ENCODE measurements at places on chromosomes 12 and 14.

GRCh38 chr12:83389237-83389996 lies 702.7 kb downstream of the TMTC2 start:
- DNase-seq: no peak

- DNase-seq: no peak
Observed at GRCh38 chr14:95523051-95523814, 6.8 kb upstream of the SYNE3 start.

- peak; percentile 74 for DNase-seq
Observed at GRCh38 chr12:104201238-104202001, 14.2 kb upstream of the TXNRD1 start.

GRCh38 chr12:79659961-79660431 lies 30.8 kb downstream of the PAWR start:
- no peak for DNase-seq

DNA sequence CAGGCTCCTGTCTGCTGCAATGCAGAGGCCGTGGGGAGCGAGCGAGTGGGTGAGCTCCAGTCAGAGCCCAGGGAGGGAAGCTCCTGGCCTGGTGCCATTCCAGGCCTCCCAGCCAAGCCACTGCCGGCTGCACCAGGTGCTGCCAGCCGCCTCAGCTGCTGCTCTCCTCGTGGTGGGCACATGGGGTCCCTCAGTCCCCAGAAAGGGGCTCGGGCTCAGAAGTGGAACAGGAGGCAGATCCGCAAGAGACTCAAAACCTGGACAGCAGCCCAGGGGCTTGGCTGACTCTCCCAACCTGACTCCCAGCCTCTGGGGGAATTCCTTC lies 2.4 kb downstream of the ABCB9 start:
- no peak for DNase-seq

GRCh38 chr14:52279408-52279807 lies 11.9 kb downstream of the PTGDR start:
- no peak for DNase-seq

DNA sequence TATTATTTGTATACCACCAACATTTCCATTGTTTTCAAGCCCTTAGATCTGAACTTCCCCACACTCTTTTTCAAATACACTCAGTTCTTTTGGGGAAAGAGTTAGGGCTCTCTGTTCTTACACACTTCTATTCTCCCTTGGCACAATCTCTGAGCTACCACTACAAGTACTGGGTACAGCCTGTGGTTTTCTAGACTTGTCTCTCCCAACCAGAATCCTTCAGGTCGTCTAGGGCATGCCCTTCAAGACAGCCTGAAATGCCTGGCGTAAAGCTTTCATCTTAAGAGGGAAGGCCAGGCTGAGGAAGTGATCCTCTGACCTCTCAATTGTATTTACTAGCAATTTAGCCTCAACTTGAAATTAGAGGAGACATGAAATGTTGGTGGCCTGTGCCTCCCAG lies 1442.0 kb downstream of the AACS start:
- DNase-seq: no peak

- no peak for DNase-seq
Observed at GRCh38 chr12:27966870-27967269, 5.7 kb downstream of the PTHLH start.

GRCh38 chr12:49838973-49839633 lies 3.8 kb downstream of the BCDIN3D start:
- peak; percentile 48 for DNase-seq

- no peak for DNase-seq
Observed at GRCh38 chr12:122889761-122890520, 6.0 kb downstream of the VPS37B start.

DNA sequence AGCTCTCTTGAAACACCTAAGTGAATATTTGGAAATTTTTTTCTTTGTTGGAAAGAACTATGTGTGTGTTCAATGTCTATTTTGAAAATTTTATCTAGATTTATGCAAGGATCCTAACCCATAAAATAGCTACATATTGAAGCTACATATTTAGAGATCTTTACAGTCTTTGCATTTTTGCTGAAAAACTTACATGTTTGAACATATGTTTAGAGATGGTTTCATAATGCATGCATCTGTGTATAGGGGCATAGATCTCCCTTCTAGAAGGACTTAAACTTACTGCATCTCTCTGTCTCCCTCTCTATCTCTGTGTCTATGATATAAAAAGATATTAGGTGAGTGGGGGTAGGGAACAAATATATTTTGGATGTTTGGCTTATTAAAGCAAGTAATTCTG lies 8.2 kb upstream of the HOXC4 start:
- no peak for DNase-seq

- no peak for DNase-seq
Observed at GRCh38 chr14:61193476-61193875, 87.7 kb downstream of the TMEM30B start.

DNA sequence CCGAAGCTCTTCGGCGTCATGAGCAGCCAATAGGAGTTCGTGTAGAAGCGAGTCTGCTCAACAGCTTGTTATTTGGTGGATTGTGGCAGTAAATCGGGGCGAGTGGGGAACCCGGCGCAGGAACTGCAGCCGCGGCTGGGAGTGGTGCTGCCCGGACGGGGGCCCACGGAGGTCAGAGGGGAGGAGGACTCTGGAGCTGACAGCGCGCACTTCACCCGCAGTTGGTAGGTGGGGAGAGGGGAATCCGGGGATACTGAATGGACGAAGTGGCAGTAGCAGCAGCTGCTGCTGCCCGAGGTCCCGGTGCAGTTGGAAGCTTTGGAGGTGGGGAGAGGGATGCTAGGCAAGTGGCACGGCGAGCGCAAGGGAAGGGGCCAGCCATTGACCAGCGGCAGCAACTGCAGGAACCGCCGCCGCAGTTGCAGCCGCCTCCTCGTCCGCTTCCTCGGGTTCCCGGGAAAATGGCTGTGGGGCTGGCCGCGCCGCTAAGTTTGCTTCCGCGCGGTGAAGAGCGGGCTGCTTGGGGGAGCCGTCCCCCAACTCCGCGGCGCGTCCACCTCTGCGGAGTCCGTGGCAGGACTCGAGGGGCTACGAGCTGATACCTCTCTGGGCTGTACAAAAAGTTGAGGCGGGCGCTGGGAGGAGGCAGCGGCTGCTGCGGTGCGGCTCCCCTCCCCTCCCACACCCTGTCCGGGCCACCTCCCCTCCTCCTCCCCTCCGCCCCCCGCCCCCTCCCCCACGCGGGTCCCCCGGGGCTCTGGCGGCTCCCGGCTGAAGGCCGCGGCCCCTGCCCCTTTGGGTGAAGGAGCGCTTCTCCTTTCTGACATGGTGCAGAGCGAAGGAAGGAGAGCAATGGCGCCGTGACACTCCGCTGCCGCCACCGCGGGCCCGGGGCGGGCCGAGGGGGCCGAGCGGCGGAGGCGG lies at the start of gene ARID4A:
ARID4A (plus strand) TSS at position 79 of the 924 bp plus-strand sequence. CDS start 1,300 bp downstream, outside the sequence.
- no peak for DNase-seq

DNA sequence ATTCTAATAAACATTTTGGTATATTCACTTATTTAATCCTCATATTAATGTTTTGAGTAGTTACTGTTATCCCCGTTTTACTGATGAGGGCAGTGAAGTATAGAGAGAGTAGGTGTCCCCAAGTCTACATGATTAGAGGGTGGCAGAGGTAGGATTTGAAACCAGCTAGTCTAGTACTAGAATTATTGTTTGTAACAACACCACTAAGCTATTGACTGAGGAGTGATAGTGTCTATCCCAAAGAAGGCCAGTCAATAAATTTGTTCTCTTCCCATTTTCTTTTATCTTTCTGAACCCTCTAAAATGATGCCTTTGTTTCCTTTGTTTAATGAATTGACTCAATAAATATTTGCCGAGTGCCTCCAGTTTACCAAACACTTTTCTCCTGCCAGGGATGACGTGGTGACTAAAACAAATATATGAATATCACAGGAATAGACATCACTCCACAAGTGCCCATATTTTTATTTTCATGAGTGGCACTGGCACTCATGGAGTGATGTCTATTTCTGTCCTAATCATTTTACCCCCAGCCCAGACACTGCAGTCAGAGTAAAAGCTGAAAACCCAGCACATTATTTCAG lies 247.5 kb downstream of the SLC16A7 start:
- DNase-seq: no peak
